ENCODE measurements at places on chromosomes 4 and X.

DNA sequence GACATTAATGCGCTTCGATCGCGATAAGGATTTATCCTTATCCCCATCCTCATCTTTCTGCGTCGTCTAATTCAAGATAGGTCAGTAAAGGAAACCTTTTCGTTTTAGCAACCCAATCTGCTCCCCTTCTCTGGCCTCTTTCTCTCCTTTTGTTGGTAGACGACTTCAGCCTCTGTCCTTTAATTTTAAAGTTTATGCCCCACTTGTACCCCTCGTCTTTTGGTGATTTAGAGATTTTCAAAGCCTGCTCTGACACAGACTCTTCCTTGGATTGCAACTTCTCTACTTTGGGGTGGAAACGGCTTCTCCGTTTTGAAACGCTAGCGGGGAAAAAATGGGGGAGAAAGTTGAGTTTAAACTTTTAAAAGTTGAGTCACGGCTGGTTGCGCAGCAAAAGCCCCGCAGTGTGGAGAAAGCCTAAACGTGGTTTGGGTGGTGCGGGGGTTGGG, 528 bp upstream of the FGF2 start:
- peak; percentile 12 for DNase-seq

- no peak for DNase-seq
Observed at GRCh38 chr4:53618321-53618720, 27.0 kb upstream of the LNX1 start.

DNA sequence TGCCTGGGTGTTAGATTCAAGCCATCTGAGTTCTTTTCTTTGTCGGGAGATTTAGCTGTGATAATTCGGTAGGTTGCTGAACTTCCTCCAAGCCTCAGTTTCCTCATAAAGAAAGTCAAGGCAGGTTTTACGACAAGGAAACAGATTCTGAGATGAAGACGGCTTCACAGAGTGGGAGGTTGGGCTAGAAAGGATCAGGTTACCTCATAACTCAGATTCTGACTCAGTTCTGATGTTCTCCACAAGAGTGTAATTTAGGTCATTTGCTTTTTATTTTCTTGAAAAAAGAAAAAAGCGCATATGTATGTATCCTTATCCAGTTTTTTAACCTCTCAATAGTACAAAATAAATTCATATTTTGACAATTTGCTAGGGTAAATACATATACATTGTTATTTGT, 47.2 kb upstream of the ELOVL6 start:
- no peak for DNase-seq

DNA sequence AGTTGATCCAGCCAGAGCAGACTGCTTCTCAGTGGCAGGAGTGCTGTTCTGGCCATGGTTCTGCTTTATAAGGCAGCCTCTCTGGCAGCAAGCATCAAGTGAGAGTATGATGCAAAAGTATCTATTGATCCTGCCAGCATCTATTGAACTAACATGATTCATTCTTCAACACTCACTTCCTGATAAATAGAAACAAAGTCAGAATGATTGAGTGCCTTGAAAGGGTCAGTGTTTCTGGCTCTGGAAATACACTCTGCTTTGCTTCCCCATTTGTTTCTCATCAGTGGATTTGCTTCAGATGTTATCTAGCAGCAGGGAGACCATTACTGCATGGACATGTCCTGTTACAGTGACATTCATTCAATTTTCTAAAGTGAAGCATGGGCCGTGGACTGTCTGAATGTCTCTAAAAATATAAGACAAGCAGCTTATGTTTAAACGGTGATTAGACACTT, 66.2 kb upstream of the FRAS1 start:
- no peak for DNase-seq

DNA sequence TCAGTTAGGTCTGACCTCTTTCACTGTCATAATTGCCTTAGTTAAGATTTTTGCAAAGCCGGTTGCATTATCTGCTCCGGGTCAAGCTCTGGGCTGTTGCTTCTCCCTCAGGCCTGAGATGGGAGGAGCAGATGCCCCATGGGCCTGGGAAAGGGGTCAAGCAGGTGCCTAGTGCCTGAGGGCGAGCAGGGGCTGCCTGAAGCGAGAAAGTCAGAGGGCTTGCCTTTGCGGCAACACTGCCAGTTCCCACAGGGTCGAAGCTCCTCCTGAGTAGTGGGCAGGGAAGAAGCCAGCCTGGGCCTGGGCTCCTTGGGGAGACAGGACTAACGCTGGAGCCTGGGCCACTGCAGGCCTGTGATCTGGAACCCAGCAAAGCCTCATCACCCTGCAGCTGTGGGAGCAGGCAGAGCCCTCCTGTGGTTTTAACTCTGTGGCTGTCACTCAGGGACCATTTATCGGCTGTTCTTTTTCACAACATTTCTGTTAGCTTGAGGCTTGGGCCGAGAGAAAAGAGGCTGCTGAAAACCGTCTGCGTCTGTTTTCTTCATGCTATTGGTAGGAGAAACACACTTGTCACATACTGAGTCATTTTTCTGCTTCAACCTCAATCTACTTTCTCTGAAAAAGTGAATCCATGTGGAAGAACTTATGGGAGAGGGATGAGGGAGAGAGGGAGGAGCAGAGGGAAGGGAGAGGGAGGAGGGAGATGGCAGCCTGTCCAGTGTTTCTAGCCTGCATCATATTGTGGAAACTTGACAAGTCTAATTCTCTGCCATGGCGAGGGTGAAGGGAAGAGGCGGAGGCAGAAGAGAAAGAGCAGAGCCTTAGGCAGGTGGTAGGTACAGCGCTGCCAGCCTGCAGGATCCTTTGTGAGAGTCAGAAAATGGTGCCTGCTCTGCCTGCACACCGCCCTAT, 68.4 kb downstream of the RHOH start:
- peak; percentile 32 for DNase-seq

DNA sequence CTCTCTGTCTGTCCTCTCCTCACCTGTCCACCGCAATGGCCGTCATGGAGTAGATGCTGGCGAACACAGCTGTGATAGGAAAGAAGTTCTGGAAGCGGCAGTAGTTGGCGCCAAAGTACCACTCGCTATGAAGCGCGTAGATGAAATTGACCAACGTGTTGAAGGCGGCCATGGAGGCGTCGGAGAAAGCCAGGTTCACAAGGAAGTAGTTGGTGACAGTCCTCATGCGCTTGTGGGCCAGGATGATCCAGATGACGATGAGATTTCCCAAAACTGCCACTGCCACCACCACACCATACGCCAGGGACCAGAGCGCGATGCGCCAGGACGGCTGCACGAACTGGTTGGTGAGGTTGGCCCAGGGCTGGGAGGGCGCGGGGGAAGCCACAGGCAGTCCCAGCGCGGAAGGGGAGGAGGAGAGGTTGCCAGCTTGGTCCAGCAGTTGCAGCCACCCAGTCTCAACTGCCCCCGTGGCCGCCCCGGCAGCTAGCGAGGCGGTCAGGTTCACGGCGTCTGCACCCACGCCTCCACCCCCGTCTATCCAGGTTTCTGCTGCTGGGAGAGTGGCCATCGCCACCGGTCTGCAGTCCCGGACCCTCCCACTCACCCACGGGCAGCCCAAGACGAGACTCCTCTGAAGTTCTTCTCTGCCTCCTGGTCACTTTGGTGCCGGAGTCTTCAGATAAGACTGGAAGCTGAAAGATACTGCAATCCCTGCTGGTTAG, 518 bp downstream of the TACR3 start:
- DNase-seq: peak; percentile 20

- no peak for DNase-seq
Observed at GRCh38 chrX:865422-865821, 234.8 kb downstream of the SHOX start.

DNA sequence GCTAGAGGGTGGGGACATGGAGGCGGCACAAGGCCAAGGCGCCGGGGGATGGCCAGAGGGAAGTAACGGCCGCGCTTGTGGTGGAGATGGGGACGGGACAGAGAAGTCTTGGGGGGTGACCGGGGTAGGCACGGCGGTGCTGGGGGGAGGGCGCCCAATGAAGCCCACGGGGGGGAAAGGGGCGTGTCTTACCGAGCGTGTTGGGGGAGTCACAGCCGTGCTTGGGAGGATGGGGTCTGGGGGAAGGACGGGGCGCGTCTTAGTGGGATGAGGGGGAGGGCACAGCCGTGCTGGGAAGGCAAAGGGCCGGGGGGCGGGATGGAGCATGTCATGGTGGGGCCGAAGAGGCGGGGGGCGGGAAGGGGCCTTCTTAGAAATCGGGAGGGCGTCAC, 952 bp downstream of the ARSD start:
- no peak for DNase-seq

All from NCI-H82 (cell line).